ENCODE measurements at places on chromosomes 1 and 21.
A peak's percentile ranks its signal among the peaks of the same experiment; 100 is the strongest.

DNA sequence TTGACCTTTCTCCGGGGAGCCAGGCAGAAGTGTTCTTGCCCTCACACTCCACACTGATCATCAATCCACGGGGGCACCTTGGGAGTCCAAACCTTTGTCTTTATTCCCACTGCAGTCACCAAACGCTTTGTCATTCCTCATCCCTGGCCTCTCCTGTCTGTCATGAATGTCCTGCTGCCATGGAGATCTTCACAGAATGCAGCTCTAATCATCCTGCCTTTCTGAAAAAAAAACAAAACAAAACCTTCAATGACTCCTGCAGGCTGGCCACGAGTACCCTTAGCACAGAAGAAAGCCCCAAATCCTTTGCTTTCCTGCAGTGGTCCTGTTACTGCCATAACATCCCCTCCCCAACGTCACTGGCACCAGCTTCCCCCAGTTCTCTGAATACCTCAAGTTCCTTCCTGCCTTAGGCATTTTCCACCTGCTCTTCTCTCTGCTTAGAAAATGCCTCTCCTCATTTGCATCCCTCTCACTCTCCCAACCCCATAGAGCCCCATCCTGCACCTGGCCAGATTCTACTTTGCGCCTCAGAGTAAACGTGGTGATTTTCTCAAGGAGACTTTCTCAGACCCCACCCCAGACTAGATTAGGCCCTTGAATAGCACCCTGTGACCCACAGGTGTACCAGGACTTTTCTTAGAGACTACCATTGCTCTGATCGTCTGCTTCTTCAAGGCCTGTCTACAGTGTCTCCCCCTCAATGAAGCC, 131.2 kb downstream of the AK5 start:
- DNase-seq, result no peak

- DNase-seq, result peak; percentile 88
Measured at GRCh38 chr1:21573971-21574465, 64.8 kb downstream of the ALPL start.

- no peak for DNase-seq
Measured at GRCh38 chr1:146029117-146029516, 7.6 kb upstream of the HJV start.

DNA sequence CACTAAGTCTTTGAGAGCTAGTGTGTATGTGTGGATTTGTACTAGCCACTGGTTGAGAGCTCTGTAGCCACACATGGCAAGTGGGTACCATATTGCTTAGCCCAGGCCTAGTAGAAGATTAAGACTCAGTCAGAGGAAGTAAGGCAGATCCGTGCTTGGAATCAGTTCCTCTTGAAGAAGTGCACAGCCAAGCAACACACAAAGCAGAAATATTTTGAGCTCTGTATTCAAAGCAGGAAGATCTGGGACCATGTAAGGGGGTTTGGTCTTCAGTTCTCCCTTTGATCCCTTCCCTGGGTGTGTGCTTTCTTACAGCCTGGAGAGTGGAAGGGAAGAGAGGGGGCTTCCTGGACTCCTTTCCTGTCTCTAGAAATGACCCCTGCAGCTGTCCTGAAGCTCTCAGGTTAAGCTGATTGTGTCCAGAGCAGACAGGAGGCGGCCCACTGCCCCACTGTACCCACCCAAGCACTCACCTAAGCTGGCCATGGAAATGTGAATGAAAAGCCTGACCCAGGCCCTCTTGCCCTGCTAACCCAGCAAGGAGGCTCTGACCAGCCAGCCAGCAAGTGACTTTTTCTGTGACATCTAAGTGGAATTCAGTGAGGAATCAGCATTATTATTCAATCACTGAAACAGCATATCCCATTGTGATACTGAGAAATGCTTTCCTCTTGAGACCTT, 3.6 kb downstream of the ETS2 start:
- DNase-seq, result peak; percentile 21
